Esophagus muscularis mucosa (tissue), 4 donors: ENCODE measurements at places on chromosomes 6 and 20. TPM values are rescaled to one million over a fixed set of nuclear protein-coding genes. Genes with fewer than 3 reads are reported as not detected.
A peak's percentile ranks its signal among the peaks of the same experiment; 100 is the strongest.

Gene CCN6
- not detected for total RNA-seq

Gene FNDC11
- 0.39 TPM for total RNA-seq

Gene BHLHE23
- total RNA-seq: not detected

Gene BLOC1S5
- total RNA-seq: 11.0 TPM

Gene PROKR2
- not detected for total RNA-seq

Gene HLA-DQB1
- 4.8 TPM for total RNA-seq

Gene LAMA5
- total RNA-seq: 136 TPM

DNA sequence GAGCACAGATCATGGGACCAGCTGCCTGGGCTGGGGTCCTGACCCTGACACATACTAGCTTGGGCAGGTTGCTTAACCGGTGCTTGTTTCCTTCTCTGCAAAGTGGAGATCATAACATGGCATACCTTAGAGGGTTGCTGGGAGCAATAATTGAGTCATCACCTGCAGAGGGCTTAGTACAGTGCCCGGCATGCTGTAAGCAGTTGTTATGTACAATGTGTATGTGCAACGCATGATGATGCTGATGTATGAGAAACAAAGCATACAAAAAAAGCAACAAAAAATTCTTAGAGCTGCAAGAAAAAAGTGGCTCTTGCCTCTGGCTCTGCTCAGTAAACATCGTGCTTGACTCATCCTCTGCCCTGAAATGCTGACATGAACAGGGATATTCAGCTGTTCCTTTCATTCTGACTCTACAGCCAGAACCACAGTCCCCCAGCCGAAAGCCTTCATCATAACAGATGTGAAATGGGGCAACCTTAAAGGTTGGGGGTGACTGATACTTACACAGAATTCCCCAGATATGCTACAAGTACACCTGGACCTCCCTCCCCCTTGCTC is 91.7 kb downstream of the CLIC5 start:
- no peak overlapping the region for H3K27ac ChIP-seq
- peaks cover 12% of the 10 kb centered on the region for H3K4me1 ChIP-seq
- no peak overlapping the region for H3K4me3 ChIP-seq
- H3K36me3 ChIP-seq: no peaks in the 10 kb centered on the region
- no peak for DNase-seq

DNA sequence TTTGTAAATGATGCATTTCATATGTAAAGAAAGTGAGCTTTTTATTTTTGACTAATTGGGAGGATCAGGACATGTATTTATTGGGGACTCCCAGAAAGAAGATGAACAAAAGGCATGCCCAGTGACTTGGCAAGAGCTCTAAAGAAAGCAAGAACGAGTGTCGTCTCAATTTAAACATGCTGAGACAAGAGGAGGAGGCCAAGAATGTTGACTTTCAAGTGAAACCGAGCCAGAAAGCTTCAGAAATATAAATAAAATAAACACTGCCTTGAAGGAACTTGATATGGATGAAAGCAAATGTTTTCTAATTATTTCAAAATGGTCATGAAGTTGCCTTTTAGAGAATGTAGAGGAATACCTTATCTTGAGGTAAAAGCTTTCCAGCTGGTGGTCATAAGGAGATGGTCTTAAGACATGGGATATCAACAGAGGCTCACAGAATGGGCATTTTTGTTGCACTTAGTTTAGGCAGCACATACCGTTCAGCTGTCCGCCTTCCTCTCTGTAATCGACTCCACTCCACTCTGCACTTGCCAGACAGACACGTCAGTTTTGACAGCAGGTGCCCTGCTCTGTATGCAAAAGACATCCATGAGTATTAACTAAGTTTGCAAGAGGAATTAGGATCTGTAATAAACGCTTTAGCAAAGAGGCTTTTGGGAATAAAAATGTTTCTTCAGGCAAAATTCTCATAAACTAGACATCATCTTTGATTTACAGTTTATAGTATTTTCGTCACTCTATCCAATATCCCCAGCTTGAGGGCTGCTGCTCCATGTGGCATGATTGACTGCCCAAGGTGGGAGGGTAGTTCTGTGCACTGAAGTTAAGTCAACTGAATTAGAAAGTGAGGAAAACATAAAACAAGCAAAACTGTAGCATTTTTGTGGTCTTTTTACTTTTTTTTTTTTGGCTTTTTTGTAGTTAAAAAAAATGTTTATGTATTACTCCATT is 613.1 kb downstream of the PKHD1 start:
- H3K36me3 ChIP-seq: no peaks in the 10 kb centered on the region
- H3K27me3 ChIP-seq: no peaks in the 10 kb centered on the region
- no peaks in the 10 kb centered on the region for H3K4me1 ChIP-seq
- DNase-seq: no peak

DNA sequence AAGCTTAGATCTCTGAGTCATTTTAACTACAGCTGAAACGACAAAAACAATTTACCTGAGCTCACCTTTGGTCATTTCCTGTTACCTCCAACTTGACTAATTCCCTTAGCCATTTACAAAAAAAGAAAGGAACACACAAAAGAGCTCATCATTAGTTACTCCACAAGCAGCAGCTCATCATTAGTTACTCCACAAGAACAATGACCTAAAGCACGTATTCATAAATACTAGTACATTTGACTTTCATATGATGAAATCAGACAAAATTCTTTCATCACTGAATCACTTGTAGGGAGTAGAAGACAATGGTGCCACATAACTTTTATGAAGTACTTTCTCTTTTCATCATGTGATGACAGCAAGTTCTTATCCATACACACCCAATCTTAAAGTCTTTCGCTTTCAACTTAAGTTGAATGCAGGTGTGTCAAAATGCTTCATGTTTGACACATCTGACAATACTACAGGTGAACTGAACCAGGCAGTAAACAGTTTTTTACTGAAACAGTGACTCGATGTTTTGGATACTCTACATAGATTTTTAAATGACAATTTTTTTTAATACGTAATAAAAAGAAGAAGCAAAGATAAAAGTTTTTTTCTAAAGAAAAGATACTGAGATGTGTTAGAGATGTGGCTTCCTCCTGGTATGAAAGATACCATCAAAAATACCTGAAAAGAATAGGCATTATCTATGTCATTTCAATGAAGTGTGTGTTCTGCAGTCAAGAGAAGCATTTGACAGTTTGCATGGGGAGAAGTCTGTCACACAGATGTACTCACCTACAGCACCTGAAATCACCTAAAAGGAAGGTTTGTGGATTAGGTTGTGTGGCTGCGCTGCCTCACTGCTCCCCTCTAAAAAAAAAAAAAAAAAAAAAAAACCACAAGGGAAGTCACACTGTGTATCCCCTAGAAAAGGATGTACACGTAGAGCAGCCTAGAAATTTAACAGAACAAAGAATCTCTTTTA is 109.1 kb downstream of the PRDM1 start:
- no peak for DNase-seq
- no peak overlapping the region for H3K4me3 ChIP-seq
- H3K36me3 ChIP-seq: no peaks in the 10 kb centered on the region
- no peaks in the 10 kb centered on the region for H3K4me1 ChIP-seq

DNA sequence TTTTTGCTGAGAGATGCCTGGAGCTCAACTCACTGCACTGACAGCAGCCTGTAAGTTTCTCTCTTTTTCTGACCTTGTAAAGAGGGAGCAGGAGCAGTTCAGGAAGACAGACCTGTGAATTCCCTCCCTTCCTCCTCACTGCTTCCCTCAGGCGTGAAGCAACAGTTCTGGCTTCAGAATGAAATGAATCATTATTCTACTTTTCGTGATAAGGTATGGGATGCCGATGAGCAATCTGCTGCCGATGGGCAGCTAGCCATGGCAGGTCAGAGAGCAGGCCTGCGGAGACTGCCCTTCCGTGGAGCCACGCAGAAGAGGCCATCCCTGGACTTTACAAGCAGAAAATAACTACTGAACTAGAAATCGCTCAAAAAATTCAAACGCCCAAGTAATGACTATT is 426.5 kb upstream of the RNF217 start:
- no peaks in the 10 kb centered on the region for H3K4me1 ChIP-seq
- no peak for DNase-seq
- no peak overlapping the region for H3K27ac ChIP-seq
- no peaks in the 10 kb centered on the region for H3K36me3 ChIP-seq

GRCh38 chr20:3461911-3462677 is 8.7 kb upstream of the ATRN start:
- no peak overlapping the region for H3K27ac ChIP-seq
- no peaks in the 10 kb centered on the region for H3K36me3 ChIP-seq
- no peaks in the 10 kb centered on the region for H3K4me1 ChIP-seq
- peak; percentile 60 for DNase-seq
- no peaks in the 10 kb centered on the region for H3K27me3 ChIP-seq

DNA sequence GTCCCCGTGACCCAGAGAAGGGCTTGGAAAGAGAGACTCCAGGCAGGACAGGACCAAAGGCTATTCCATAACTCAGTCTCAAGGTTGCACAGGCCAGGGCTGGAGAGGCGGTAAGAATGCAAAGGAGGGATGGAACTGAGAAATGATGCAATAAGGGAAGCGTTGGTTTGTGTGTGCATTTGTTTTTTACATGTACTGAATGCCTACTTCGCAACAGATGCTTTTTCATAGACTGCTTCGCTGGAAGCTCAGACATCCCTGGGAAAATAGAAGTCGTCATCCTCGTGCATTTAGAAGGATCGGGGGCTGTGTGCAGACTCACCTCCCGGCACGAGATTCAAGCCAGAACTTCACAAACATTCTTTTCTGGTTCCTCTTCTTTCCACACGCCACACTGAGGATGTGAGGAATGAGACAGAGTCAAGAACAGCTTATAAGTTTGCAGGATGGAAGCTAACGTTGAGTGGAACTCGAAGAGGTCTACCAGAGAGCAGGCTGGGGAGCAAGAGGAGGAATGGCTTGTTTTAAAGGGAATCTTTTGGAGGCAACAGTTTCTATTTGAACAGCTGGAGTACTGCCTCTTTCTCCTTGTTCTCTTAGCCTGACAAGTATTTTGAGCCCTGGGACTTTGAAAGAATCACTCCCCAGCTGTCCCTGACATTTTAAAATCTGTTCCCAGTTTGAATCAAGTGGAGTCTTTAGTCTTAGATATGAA is 19.3 kb upstream of the LY86 start:
- no peak overlapping the region for H3K27ac ChIP-seq
- H3K27me3 ChIP-seq: no peaks in the 10 kb centered on the region
- peak; percentile 62 for DNase-seq
- no peak overlapping the region for H3K4me3 ChIP-seq
- H3K36me3 ChIP-seq: no peaks in the 10 kb centered on the region
- no peaks in the 10 kb centered on the region for H3K4me1 ChIP-seq

- H3K36me3 ChIP-seq: no peaks in the 10 kb centered on the region
- H3K27ac ChIP-seq: no peak overlapping the region
- no peak overlapping the region for H3K4me3 ChIP-seq
Observed at GRCh38 chr6:137736048-137736818, 130.8 kb upstream of the TNFAIP3 start.

GRCh38 chr20:43508604-43509040 is 1.1 kb downstream of the L3MBTL1 start:
- H3K4me1 ChIP-seq: peaks cover 26% of the 10 kb centered on the region
- H3K36me3 ChIP-seq: no peaks in the 10 kb centered on the region
- H3K27ac ChIP-seq: no peak overlapping the region
- DNase-seq: no peak
- H3K4me3 ChIP-seq: peak overlapping the region; percentile 64

DNA sequence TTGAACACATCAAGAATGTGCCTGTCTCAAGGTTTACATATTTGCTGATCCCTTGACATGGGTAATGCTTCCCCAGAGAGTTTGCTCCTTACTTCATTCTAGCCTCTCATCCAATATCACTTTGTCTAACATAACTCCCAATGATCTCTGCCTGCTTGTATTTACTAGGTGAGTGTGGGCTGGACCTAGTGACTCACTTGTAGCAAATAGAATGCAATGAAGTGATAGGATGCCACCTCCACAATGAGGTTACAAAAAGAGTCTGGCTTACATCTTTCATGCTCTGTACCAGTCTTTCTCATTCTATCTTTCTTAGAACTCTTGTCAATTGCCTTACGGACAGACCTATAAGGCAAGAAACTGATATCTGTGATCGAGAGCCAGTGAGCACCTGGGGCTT is 44.9 kb upstream of the TMEM200A start:
- H3K27me3 ChIP-seq: no peaks in the 10 kb centered on the region
- no peak overlapping the region for H3K27ac ChIP-seq
- H3K4me1 ChIP-seq: no peaks in the 10 kb centered on the region
- no peak overlapping the region for H3K4me3 ChIP-seq

GRCh38 chr6:36610041-36610955 is 16.1 kb downstream of the SRSF3 start:
- H3K4me1 ChIP-seq: peaks cover 63% of the 10 kb centered on the region
- DNase-seq: no peak
- peak overlapping the region; percentile 5 for H3K27ac ChIP-seq
- H3K27me3 ChIP-seq: no peaks in the 10 kb centered on the region
- H3K4me3 ChIP-seq: no peak overlapping the region

DNA sequence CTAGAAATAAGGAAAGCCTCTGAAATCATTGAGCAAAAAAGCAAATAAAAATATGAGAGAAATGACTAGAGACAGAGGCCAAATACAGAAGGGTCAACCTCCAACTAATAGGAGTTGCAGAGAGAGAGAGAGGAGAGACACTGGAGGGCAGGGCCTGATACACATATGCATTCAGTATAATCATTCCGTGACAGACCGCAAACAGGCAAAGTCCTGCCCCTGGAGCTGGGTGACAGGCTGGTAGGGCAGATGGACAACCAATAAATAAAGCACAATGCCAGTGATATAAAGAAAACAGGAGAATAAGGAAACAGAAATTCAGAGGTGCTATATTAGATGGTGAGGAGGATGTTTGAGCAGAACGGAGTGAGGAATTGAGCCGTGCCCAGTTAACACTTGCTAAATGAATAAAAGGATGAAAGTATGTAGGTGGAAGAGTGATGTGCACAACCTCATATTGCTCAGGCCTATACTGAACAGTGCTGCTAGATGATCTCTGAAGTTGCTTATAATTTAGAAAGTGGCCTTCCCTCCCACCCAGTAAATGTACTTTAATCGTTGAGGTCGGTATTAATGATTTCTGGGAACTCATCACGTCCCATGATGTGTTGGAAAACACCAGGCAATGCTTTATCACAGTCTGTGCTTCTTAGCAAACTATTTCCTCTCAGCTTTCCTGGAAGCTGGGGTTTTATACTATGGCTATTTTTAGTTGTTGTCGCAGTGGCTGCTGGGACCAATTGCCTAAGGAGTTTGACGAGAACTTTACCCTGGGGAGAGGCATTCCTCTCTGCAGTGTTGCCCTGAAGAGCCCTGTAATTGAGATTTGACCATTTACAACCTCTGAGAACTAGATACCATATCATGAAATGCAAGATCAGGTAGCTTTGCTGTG is 37.6 kb upstream of the CLIC5 start:
- H3K27me3 ChIP-seq: no peaks in the 10 kb centered on the region
- peak; percentile 53 for DNase-seq
- H3K36me3 ChIP-seq: no peaks in the 10 kb centered on the region
- no peak overlapping the region for H3K4me3 ChIP-seq
- H3K4me1 ChIP-seq: no peaks in the 10 kb centered on the region
- H3K27ac ChIP-seq: peak overlapping the region; percentile 40
